ENCODE measurements at places on chromosomes 1 and 21.

- no peak for DNase-seq
Observed at GRCh38 chr1:211738691-211739301, 63.4 kb upstream of the NEK2 start.

DNA sequence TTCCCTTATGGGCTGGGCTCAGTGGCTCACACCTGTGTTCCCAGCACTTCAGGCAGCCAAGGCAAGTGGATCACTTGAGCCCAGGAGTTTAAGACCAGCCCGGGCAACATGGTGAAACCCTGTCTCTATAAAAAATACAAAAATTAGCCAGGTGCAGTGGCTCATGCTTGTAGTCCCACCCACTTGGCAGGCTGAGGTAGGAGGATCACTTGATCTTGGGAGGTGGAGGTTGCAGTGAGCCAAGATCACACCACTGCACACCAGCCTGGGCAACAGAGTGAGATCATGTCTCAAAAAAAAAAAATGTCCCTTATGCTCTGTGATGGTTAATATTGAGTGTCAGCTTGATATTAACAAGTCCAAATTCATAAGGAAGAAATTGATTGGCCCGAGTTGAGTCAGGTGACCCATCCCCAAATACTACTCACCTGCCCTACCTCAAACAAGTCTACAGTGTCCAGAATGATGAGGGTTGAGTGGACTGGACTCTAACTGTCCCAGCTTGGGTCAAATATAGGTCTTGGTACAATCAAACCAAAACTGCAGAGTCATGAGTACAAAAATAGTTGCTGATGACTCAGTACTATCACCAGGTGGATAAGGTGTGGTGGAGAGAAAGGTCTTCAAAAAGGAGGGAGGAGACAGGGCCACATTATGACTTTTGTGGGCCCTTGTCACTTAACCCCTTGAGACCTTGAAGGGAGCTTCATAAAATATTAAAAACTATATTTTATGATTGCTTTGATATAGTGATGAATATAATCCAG, 161.0 kb downstream of the ZNF326 start:
- no peak for DNase-seq

DNA sequence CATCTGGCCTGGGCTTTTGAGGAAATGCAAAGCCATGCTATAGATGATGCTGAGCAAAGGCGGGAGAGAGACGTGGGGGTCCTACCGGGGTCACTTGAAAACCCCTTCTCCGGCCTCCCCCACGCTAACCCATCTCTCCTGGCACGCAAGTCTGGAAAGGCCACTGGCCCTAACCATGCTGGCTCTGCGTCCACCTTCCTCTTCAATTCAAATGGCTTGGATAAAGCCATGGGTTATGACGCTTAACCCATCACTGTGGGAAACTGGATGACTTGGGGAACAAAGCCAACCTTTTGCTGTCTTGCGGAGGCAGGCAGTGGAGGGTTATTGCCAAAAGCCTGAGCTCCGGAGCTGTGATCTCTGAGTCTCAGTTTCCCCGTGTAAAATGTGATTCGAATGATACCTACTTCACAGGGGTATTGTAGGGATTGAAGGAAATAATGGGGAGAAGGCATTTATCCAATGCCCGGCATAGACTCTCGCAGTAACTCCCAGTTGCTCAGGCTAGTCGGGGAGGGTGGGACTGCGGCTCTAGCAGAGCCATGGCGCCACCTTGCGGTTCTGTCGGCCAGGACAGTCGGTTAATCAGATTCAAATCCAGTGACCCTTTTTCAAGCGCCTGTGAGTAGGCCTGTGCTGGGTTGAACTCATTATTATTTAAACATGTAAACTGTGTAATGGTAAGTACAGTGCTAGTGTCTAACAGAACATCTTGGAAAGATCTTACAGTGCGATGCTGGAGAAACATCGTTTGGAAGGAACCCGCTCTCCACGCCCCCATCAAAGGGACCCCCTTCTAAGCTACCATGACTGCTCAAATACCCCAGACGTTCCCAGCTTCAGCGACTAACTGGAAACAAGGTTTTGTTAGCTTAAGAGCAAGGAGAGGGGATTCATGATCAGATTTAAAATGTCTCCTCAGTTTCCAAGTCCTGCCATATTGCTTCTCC, 20.3 kb downstream of the NEK2 start:
- DNase-seq, result peak; percentile 82

DNA sequence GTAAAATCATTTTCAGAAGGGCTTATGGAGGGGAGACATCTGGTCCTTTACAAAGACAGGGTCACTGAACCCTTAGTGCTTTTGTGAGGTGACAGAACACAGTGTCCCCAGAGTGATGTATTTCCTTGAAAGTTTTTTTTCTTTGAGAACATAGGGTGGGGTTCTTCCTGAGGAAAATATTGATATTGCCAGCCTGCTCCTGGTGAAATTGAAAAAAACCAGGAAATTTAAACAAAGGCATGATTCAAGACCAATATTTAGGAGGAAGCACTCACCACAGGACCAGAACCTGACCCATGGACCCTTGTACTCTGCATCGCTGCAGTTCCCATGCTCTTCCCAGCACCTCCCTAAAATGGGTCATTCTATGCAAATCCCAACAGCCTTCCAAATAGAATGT, 63.7 kb downstream of the ST6GALNAC3 start:
- DNase-seq, result no peak

DNA sequence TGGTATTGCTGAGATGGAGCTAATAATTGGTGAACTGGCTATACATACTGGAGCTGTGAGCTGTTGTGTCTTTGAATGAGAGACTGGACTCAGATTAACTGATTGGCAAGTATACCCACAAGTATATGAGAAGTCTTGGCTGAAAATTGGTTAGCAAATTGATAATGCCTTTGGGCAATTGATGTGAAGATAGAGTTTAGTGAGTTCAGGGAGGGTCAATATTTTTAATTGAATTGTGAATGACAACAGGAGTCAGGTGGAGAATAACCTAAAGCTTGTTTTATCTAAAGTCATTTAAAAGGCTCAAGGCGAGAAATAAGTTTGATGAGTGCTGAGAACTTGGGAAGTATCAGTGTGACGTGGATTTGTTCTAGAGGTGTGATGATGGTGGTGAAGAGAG, 27.5 kb downstream of the NCAM2 start:
- no peak for DNase-seq

DNA sequence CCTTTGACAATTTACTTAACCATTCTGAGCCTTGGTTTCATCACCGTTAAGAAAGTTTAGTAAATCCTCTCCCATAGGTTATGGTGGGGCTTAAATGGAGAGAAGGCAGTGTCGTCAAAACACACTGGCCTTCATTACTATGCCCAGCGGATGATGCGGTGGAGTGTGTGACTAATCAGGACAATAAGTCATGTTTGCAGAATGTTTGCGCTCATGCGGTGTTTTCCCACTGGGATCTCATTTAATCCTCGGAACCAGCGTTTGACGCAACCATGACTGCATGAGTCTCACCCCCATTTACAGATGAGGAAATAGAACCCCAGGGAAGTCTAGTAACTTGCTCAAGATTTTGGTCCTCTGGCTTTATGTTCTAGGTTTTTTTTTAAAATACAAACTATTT, 17.5 kb downstream of the SLC26A9 start:
- peak; percentile 88 for DNase-seq

- DNase-seq, result peak; percentile 31
Observed at GRCh38 chr1:7808253-7808844, 24.3 kb downstream of the PER3 start.

GRCh38 chr1:232045139-232045994, 418.8 kb downstream of the DISC1 start:
- no peak for DNase-seq

GRCh38 chr21:43301409-43302061, 125.4 kb downstream of the SIK1 start:
- DNase-seq, result no peak

DNA sequence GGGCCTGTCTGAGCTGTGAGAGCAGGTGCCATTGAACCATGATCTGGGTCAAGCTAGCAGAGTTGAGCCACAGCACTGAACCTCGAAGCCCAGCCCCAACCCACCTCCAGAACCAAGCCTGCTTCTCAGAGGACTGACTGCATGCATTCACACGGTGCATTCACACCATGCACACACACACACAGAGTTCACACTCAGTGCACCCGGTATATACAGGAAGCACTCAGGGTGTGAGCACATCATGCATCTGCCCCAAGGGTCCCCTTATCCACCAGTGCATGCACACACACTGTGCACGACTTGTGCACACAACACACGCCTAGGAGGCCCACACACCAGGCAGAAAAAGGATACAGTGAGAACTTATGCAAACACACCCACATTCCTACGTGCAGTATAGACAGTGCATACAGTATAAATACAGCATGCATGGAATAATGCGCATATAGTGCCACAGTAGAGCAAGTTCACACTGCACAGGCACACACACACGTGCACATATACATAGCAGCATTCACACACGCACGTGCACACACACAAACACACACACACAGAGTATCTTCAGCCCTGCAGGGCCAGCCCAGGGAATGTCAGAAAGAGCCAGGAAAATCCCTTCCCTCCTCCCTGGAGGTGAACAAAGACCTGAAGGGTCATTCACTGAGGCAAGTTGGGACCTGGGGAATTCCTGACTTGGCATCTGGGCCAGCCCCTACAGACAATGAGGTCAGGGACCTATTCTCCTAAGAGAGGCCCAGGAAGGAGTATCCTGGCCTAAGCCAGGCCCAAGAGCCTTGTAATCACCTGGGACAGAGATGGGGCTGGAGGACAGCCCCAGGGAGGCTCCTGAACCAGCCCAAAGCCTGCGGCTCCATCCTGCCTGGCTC, 42.1 kb downstream of the CAMK2N1 start:
- DNase-seq, result no peak

DNA sequence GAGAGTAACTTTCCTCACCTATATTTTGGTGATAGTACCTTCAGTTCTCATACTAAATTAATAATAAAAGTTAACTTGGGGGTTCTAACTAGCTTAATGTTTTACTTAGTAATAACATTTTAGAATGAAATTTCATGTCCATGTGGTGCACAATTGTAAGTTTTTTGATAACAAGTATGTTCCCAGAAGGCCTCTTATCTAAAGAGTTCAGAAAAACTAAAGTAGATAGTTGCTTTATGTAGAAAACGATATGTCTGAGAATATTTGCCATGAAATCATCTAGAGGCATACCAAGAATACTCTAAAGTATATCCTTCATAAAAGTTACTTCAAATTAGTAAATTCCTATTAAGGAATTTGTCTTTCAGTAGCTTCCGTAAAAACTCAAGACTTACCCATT, 10.2 kb upstream of the ADCY10 start:
- DNase-seq, result no peak

DNA sequence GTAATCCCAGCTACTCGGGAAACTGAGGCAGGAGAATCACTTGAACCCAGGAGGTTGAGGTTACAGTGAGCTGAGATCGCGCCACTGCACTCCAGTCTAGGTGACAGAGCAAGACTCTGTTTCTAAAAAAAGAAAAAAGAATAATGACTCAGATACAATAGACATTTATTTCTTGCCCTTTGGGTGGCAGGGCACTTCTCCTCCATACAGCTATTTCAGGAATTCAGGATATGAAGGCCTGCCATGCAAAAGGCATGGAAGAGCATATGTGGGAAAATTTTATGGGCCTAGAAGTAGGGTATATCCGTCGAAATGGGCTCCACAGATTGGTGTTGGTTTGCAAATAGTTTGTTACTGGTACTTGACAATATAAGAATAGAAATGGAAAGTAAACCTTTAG, 20.2 kb upstream of the POGZ start:
- DNase-seq, result no peak

DNA sequence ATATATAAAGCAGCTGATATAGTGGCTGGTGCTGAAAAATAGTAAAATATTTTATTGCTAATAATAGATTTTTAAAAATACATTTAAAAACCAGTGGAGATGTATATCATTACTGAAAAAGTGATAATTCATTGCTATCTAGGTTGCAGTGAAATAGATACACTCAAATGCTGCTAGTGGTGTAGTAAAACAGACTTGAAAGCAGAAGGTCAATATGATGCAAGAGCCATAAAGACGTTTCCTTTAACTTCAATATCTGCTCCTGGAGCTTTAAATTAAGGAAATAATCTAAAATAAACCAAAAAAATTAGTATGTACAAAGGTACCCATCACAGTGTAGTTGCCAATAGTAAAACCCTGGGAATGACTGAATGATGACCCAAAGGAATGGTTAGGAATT, 26.2 kb downstream of the RHEX start:
- DNase-seq, result no peak

DNA sequence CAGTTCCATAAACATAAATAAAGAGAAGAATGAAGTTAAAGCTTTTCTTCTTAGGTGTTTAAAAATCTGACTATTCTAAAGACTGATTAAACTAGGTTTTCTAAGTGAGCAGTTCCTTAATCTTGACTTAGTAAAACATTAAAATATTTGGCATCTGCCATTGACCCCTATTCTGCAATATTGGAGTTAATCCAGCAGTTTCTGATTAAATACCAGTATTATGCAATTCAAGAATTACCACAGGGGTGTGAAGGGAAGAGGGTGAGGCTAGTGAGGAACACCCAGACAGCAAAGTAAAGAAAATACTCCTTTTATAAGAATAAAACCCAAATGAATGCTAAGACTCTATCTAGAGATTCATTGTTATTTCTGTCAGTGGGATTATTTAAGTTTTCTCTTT, 40.9 kb downstream of the CLIC4 start:
- DNase-seq, result no peak

GRCh38 chr1:118254491-118255425, 69.7 kb upstream of the SPAG17 start:
- DNase-seq, result no peak

DNA sequence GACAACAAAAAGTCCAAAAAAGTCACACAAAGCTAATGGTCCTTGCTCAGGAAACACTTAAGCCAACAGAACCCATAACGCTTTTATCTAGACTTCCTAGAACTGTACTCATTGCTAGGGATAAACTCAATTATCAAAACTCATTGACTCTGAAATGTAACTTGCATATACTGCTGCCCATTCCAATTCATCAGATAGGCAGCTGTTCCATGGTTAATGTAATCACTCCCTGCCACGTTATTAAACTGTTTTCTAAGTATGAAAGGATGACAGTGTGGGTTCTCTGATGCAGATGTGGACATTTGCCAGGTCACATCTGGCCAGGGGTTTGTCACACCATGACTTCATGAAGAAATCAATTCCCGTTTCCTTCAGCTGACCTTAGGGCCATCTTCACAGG, 30.3 kb upstream of the DNAJC11 start:
- DNase-seq, result no peak

GRCh38 chr1:154953611-154954038, 2.3 kb downstream of the PBXIP1 start:
- DNase-seq, result no peak

- DNase-seq, result peak; percentile 4
Observed at GRCh38 chr1:97680894-97681293, 239.9 kb downstream of the DPYD start.

All from HT1080 (cell line).